ENCODE measurements at places on chromosomes 7 and 10.

DNA sequence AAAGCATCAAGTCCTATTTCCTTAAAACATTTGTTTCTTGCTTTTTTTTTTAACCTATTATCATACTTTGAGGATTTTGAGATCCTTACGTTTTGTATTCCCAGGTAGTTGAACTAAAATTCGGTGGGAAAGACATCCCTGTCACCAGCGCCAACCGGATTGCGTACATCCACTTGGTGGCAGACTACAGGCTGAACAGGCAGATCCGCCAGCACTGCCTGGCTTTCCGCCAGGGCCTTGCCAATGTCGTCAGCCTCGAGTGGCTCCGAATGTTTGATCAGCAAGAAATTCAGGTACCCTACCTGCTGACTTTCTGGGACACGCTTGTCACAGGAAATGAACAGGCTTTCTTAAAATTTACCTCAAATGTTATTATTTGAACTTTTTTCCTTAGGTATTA is 83.0 kb upstream of the DNAJB6 start:
- DNase-seq, result no peak

GRCh38 chr7:1762238-1762945 is 92.3 kb downstream of the ELFN1 start:
- DNase-seq, result no peak

GRCh38 chr7:71479231-71479630 is 347.3 kb downstream of the GALNT17 start:
- no peak for DNase-seq

DNA sequence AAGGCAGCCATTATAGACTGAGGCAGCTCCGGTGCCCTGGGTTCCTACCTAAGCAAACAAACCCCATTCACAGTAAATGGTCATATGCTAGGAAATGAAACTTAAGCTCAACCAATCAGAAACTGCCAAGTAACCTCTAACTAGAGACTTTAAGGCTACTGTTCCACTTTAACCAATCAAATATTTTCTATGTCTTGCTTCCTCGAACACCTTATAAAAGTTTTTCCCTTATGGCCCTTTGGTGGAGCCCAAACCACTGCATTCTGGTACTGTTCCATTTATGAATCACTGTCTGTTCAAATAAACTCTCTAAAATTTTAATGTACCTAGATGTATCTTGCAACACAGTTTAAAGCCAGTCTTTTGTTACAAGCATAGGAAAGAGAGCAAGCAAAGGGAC is 361.1 kb downstream of the HGF start:
- DNase-seq, result no peak

DNA sequence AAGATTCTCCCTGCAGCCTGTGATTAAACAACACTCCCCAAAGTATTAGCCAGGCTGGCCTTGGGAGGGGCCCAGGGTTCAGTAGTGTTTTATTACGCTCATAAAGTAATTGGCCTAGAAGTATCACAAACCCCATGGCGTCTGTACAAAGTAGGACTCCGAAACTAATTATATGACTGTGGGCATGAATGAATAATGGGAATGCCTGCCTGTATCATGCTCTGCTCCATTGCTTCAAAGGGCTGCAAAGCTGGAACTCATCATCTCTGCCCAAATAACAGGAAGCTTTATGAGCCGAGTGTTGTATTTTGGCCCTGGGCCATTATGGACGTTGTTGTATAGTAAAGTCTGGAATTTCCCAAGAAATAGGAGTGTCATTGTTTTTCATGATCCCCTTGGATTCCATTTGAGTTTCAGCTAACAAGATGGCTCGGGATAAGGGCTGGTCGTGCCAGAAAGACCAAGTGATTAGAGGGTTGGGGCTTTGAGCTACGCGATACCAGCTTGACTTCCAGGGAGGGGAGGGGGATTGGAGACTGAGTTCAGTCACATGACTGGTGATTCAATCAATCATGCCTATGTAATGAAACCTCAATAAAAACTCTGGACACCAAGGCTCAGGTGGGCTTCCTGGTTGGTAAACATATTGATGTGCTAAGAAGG is 65.3 kb upstream of the NPTX2 start:
- no peak for DNase-seq

Measured in stimulated activated CD8-positive, alpha-beta memory T cell treated with anti-CD3 and anti-CD28 coated beads, Interleukin-4, amount 100 ng/mL, for 48 hours (primary cell).